ENCODE measurements at places on chromosomes 5 and 9.
A peak's percentile ranks its signal among the peaks of the same experiment; 100 is the strongest.

GRCh38 chr9:136117291-136117915 is 1.3 kb downstream of the TMEM250 start:
- no peak for DNase-seq

DNA sequence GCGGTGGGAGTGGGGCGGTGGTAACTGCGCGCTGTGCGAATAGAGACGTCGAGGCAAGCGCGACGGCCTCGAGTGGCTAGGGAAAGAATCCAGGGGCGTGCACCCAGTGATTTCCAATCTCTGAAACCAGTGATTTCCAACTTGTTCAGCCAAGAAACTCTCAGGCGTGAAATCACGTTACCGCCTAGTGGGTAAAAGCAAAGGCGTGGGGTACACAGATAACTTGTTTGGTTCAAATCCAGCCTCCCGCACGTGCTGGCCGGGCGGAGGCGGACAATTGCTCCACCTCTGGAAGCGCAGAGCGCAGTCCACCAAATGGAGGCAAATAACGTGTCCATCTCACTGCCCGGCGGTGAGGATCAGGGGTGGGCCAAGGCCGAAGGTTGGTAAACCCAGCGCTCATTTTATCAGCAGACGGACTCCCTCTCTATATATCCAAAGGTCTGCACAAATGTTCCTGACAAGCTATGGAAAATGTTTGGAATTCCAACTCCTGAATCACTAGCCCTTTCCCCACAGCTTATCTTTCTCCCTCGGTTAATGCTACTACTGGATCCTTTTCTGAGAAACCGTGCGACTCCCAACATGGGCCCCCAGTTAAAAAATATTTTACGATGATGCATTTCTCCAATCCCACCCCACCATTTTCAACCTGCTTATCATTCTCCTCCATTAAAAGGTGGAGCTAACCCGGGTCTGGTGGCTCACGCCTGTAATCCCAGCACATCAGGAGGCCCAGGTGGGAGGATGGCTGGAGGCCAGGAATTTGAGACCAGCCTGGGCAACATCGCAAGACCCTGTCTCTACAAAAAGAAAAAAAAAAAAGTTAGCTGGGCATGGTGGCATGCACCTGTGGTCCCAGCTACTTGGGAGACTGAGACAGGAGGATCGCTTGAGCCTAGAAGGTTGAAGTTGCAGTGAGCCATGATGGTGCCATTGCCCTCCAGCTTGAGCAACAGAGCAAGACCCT is 950 bp upstream of the FNBP1 start:
- no peak for DNase-seq

DNA sequence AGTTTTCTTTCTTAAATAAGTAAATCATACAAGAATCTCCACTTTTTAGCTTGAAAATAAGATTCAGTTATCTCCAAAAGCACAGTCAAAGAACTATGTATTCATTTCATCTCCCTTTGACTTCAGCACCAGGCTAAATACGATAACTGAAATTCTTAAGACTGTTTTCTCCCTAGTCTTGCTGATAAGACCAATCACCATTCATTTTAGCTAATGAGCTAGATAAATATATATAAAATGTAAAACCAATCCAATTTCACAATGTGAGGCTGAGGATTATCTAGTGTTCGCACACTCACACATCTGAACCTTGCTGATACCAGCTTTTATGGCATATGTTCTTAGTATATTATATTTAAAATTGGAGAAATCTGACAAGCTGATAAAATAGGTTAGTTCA is 17.3 kb upstream of the ZNF622 start:
- DNase-seq: no peak

GRCh38 chr5:15116996-15117395 is 245.4 kb upstream of the ANKH start:
- no peak for DNase-seq

GRCh38 chr5:27158775-27159174 is 120.4 kb upstream of the CDH9 start:
- DNase-seq: no peak

DNA sequence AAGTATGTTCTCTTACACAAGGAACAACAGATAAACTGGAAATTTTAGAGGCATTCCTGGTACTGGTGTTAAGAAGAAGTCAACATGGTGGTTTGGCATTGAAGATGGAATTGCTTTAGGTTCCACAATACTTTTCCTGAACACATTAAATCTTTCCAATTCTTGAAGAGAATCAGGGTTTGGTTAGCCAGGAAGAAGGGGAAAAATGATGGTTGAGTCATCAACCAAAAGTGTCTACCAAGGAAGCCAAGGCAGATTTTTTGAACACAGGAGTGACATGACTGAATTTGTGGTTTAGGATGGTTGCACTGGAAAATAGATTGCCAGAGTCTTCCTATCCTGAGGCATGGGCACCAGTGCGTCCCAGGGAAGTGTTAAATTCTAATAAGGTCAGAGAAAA is 433.4 kb downstream of the TMEM38B start:
- DNase-seq: peak; percentile 64

DNA sequence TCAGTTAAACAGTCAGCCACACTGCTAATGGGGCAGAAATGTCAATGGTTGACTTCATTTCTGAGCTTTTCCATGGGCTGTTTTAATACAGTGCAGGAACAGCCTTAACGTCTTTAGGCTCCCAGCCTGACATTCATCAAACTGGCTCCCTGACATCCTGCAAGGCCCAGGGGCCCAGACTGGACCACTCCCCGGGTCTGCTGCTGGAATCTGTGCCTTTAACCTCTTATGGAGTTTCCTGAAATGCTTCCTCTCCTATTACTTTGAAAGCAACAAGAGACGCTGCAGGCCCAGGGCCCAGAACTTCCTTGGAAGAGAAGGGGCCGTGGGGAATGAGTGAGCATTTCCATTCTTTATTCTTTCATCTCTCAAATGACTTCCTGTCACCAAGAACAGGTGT is 216.8 kb upstream of the PANK3 start:
- DNase-seq: no peak

DNA sequence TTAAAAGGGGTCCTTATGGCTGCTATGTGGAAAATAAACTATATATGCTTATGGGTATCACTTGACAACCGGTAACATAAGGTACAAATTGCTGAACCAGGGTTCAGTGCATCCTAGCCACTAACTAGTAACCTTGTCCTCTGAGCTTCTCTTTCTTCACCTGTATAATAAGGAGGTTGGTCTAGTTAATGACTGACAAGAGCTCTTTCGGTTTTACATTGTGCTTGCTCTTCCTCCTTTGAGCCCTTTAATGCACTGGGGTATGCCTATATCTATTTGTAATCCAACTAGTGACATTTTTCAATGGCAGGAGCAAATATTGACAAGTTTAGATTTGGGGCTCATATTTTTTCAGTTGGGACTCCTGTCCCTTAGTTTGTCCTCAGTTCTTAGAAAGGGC is 66.1 kb downstream of the NPR3 start:
- no peak for DNase-seq

- peak; percentile 53 for DNase-seq
These were observed 23.2 kb downstream of the FGD3 start for GRCh38 chr9:92970467-92970923.

DNA sequence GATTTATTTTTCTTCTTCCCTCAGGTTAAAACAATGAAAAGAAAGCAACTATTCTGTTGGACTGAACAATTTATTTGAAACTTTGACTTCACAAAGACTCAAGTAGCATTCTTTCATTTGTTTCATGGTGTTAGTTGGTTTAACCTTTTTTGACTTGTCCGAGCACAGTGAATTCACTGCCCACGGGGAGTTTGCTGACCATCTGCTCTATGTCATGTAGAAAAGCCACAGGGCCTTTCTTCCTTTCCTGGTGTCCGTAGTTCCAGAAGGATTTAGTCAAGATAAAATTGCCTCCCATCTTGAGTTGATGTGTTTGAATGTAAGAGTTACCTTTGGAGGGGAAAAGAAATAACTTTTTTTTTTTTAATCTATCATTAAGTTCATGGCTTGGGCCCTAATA is 55.1 kb upstream of the ZNF608 start:
- DNase-seq: peak; percentile 30

DNA sequence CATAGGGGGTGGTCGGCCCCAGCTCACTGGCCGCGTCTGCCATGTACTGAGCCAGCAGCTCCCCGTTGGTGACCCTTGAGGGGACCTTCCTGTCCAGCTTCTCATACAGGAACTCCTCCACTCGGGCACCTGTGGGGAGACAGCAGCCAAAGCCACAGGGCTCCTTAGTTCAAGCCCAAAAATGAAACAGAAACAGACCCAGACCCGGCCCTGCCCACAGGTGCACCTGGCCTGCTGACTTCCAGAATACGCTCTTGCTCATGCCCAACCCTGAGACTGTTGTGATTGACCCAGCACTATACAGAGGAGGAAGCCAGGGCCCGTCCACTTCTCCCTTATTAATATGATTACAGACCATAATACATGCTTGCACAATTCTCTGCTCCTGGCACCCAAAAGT is 7.0 kb downstream of the SH3GLB2 start:
- no peak for DNase-seq

DNA sequence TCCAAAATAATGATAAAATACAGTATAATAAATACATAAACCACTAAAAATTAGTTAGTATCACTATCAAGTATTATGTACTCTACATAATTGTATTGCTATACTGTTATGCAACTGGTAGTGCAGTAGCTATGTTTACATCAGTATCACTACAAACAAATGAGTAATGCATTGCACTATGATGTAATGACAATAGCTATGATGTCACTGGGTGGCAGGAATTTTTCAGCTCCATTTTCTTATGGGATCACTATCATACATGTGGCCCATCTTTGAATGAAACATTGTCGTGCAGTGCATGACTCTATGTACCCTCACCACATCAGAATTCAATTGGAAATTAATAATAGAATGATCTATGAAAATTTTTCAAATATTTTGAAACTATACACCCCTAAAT is 201.3 kb downstream of the MPDZ start:
- DNase-seq: no peak

DNA sequence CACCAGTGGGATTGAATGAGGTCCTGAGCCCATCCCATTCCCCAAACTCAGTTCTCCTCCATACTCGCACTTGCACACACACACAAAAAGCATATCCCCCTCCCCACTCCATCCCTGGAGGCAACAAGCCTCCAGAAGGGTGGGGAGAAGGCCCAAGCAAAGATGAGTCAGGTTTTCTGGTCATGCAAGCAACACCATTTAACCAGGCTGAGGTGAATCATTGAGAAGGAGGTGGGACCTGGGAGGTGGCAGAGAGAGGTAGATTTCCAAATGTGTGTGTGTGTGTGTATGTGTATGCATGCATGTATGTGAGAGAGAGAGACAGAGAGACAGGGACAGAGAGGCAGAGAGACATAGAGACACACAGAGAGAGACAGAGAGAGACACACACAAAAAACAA is 185.2 kb upstream of the TRIM32 start:
- DNase-seq: peak; percentile 95

- no peak for DNase-seq
These were observed 85.9 kb upstream of the CKMT2 start for GRCh38 chr5:81147011-81147885.

DNA sequence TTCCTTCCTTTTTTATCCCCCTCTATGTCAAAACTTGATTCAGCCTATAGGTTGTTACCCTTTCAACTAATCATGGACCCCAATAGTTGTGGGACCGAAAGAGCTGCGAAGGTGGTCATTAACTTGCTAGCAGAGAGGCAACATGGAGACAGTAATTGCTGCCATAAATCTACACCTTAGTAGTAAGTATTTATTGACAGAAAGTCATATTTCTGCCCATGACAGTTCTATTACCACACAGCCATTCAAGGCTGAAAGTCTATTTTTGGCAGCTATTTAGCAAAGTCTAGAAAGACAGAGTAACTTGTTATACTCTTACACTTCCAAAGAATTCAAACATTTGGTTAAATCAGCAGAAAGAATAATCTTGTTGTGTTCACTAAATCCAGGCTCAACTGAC is 236.2 kb downstream of the PRELID2 start:
- no peak for DNase-seq

- peak; percentile 7 for DNase-seq
These were observed 272.1 kb upstream of the IL12B start for GRCh38 chr5:159602434-159602833.

- peak; percentile 29 for DNase-seq
These were observed 246.3 kb upstream of the MAP3K1 start for GRCh38 chr5:56569076-56569475.

- DNase-seq: no peak
These were observed 152.5 kb downstream of the MACROH2A1 start for GRCh38 chr5:135246605-135246922.

DNA sequence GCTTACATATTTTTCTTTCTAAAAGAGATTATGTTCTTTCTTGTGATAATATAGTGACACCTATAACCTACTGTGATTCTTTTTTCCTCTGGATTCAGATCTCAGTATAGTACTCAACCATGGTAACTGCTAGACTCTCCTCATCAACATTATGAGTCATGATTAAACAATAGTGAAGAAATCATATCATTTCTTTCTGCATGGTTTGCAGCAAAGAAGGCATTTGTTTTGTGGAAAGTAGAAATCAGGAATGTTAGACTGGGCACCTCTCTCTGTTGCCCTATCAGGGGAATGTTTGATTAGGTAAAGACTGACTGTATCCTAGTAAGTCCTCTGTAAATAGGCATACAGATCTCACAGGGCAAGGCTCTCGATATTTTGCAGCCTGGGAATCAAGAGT is 25.6 kb upstream of the SMC2 start:
- peak; percentile 47 for DNase-seq

DNA sequence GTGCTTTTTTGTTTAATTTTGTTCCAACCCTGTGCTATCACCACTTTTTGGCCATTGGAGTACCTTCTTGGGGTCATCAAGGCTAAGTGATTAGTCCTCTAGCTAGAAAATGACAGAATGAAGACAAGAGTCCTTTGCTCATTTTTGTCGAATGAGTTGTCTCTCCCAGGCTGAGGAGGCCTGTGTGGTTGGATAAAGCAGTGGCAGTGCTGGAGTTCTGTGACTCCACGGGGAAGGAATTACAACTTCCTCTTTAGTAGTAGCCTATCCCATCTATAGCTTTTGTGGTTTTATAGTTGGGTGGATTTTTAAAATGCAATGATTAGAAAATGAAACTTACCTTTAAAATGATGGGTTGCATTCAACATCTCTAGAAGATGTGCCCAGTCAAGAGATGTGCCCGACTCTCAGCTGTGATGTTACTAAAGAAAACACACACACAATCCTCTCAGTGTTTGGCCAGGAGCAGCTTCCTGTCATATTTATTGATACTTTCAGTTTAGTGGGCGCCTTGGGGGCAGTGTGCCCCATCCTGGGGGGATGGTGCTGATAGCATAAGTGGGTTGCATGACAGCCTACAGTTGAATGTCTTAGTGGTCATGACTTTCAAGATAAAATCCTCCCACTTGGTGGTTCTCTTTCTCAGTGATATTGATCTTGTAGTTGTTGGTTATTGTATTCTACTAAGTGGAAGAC is 11.9 kb downstream of the OTULINL start:
- peak; percentile 9 for DNase-seq

DNA sequence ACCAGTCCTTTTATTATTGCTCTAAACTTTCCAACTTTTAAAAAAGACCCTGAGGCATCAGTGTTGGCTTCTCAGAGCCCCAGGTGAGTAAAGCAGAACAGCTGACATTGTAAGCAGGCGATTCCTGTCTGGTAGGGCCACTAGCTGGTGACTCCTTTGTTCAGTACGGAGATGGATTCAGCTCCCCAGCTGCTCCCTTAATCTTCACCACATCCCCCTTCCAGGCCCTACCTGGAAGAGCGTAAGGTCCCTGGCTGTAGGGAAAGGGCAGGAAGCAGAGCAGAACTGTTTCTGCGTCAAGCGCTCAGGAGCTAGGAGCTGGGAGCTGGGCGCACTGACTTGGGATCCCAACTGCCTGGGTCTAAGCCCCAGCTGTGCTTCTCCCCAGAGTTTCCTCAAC is 203.7 kb upstream of the TAS2R1 start:
- DNase-seq: no peak

- DNase-seq: no peak
These were observed 16.4 kb downstream of the CSF1R start for GRCh38 chr5:150069672-150070627.

Data from renal cortical epithelial cell (primary cell).